ENCODE measurements at places on chromosomes 16 and 17.

GRCh38 chr17:57555636-57556175 lies 189.4 kb downstream of the CCDC182 start:
- no peak for DNase-seq

GRCh38 chr16:67917852-67918236 lies 13.8 kb downstream of the CTRL start:
- no peak for DNase-seq

DNA sequence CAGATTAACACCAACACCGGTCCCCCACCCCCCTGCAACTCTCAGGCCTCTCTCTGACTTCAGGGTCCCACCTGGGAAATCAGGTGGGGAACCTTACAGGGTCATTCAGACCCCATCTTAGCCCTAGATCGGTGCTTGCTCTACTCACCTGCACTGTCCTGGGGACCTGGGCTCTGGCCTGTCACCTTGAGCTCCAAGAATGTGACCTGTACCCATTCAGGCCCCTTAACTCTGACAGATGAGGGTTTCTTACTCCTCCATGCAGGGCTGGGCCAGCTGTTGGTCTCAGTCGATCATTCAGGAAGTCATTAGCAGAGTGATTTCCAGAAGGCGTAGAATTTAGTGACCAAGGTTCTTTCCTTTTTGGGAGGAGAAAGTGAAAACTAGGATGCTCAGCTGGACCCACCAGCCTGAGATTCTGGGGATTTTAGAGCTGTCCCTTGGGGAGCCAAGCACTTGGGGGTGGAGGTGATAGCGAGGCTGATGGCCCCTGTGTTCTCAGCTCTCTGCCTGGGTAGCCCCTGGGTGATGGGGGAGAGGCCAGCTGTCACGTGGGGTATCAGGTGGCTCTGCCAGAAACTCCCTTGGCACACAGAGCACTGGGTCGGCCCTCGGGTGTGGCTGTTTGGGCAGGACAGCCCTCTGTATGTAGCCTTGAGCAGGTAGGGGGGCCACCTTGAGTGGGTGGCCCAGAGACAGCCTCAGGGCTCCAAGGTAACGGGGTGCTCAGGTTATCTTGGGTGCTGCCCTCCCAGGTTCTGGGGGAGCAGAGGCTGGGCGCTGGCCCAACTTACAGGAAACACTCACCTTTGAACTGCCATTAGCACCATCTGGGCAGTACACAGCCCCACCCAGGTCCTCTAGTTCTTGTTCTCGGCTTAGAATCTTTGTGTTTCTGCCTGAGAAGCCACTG lies 724 bp downstream of the MVP start:
- DNase-seq, result no peak

GRCh38 chr16:30837904-30838303 lies 50.9 kb upstream of the ZNF629 start:
- DNase-seq, result no peak

GRCh38 chr16:47705266-47705665 lies 244.1 kb downstream of the PHKB start:
- DNase-seq, result no peak
